Caco-2 (cell line): ENCODE measurements at places on chromosomes 3 and 15. TPM values are rescaled to one million over a fixed set of nuclear protein-coding genes. Genes with fewer than 3 reads are reported as not detected.

Gene SPSB4
- total RNA-seq = not detected in 2 replicates

Gene MEGF11
- 0.58 and 0.66 TPM in 2 replicates for total RNA-seq

DNA sequence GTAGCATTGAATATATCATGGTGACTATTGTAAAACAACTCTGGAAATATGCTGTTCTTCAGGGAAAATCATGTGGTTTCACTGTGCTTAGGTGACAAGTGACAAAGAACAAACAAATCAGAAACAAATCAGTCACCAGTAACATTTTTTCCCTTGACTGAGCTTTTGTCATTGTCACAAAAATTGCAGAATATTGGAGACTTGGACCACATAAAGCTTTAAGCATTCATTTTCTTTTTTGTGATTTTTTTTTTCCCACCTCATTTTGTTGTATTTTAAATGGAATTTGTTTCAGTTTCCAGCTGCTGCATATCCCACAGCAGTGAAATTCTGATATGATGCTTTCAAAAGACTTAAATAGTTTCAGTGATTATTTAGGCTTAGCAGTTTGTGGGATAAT is 1088.4 kb downstream of the OTOL1 start:
- 0 out of 2 replicates have a peak, but pooled peaks cover 3% of the 10 kb centered on the region for H3K4me1 ChIP-seq
- DNase-seq = no peak

- H3K4me1 ChIP-seq = no peaks in the 10 kb centered on the region
- H3K4me3 ChIP-seq = no peak overlapping the region
- no peak overlapping the region for H3K27ac ChIP-seq
- H3K27me3 ChIP-seq = no peaks in the 10 kb centered on the region
Observed at GRCh38 chr3:130380398-130380797, 34.9 kb downstream of the COL6A5 start.
